ENCODE measurements at places on chromosomes 11 and 22.

DNA sequence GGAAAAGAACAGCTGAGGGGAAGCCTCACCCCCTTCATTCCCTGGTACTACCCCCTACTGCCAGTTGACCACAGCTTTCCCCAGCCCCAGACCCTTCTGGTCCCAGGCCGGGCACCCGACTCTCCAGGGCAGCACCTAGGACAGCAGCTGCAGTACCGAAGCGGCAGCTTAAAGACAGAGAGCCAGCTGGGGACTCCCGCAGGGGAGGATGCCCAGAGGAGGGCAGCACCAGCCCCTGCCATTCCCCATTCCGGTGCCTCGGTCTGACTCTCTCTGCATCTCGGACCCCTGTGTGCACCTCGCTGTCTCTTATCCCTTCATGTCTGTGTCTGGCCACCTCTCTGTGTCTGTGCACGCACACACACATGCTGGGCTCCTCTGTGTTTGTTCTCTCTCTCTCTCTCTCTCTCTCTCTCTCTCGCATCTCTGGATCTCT, 9.4 kb downstream of the IGSF9B start:
- DNase-seq, result peak; percentile 47

- DNase-seq, result no peak
These were observed 13.9 kb downstream of the DUSP8 start for GRCh38 chr11:1557904-1558774.

DNA sequence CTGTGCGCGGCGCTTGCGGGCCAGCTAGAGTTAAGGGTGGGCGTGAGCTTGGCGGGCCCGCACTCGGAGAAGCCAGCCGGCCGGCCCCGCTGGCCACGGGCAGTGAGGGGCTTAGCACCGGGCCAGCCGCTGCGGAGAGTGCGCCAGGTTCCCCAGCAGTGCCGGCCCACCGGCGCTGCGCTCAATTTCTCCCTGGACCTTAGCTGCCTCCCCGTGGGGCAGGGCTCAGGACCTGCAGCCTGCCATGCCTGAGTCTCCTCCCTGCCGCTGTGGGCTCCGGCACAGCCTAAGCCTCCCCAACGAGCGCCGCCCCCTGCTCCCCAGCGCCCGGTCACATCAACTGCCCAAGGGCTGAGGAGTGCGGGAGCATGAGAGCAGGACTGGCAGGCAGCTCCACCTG, 5.2 kb upstream of the PES1 start:
- no peak for DNase-seq

DNA sequence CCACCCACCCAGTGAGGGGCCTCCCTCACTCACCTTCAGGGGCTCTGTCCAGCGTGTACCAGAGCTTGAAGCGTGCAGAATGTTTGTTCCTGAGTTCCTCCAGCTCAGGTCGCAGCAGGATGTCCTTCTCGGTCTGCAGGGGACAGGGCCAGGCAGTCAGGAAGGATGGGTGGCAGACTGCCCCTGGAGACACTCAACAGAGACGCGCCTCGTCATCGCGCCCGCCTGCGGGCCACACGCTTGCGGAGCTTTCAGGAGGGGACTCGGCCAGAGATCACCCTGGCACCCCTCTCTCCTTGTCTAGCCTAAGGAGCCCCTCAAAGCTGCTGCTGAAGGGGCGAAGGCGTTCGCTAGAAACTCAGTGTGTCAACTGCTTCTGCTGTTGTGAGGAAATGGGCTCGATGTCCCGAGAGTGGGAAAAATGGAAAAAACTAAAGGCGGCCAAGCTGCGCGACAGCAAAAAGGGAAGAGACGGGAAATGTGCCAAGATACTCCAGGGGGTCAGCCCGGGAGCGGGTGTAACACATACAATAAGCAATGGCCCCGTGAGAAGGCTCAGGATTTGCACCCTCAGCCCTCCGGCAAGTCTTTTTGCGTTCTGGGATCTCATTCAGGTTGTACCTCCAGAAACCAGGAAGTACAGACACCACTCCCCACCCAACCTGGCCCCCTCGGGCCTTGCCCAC, 9.2 kb upstream of the POLDIP3 start:
- no peak for DNase-seq

DNA sequence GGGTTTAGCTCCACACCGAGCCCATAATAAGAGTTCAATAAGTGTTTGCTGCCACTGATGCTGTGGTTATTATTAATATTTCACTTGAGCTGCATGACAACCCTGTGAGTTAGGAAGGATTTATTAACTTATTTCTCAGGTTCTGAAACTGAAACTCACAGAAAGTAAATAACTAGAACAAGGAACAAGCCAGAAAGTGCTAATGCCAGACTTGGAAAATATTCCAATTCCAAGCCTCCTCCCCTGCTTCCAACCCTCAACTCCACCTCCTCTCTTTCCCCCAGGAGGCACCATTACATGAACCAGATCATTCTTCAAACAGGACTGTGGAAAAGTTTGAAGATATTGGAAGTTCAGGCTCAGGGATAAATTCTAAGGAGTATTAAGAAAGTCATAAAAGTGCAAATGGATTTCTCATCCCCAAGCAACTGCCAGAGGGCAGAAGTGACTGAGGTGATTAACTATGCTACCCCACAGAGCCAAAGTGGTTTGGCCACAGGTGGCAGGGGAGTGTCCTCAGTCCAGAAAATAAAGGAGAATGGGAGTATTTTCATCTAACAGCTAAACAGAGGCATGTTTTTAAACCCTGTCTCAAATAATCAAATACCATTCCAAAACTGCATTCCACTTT, 3.2 kb upstream of the FJX1 start:
- no peak for DNase-seq

DNA sequence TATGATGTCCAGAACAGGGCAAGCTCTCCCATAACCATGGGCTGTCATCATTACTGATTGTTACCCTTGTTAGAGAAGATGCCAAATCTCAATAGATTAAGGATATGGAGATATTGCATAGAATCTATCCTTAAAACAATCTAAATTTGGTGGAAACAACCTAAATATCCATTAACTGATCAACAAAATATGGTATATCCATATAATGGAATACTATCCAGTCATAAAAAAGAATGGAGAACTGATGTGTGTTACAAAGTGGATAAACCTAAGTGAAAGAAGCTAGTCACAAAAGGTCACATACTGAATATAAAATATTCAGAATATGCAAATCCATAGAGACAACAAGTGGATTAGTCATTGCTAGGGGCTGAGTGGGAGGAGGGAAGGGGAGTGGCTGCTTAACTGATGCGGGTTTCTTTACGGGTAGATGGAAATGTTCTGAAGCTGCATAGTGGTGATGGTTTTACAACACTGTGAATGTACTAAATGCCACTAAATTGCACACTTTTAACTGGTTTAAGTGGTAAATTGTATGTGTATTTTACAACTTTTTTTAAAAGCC, 36.1 kb upstream of the SMCO4 start:
- no peak for DNase-seq

GRCh38 chr11:110077831-110078325, 15.3 kb upstream of the ZC3H12C start:
- DNase-seq, result no peak

DNA sequence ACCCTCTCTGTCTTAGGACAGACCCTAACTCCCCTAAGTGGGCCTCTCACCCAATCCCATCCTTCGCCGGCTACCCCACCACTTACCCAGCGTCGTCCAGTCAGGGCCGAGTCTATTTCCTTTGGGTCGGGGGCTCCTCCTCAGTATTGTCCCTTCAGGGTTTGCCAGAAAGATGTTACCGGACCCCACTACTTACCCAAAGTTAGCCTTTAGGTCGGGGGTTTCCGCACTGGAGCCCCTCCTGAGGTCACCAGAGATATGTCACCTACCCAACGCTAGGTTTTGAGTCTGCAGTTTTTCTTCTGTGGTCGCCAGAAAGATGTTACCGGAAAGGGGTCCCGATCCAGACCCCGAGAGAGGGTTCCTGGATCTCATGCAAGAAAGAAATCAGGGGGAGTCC, 17.9 kb upstream of the B4GALNT4 start:
- no peak for DNase-seq

- DNase-seq, result no peak
These were observed 10.5 kb downstream of the KIAA0930 start for GRCh38 chr22:45230026-45230721.

DNA sequence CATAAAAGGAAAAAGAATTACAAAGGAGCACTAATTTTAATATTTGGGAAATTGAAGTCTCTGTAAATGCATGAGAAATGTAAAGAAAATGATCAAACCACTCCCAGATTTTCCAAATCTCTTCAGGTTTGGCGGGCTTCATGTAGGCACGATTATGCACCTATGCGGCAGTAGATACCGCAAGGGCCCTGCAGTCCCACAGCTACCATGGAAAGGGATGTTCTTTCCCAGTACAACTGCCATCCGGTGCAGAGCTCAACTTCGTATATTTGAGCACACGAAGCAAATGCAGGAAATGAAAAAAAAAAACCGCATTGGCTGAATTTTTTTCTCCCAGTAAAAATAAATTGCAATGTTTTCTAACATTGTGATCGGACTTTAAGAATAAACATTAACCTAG, 1.4 kb downstream of the SLC17A6 start:
- no peak for DNase-seq

GRCh38 chr22:28771195-28771791, 1.2 kb upstream of the CCDC117 start:
- no peak for DNase-seq

- no peak for DNase-seq
These were observed 572.9 kb downstream of the NTM start for GRCh38 chr11:131943295-131943694.

DNA sequence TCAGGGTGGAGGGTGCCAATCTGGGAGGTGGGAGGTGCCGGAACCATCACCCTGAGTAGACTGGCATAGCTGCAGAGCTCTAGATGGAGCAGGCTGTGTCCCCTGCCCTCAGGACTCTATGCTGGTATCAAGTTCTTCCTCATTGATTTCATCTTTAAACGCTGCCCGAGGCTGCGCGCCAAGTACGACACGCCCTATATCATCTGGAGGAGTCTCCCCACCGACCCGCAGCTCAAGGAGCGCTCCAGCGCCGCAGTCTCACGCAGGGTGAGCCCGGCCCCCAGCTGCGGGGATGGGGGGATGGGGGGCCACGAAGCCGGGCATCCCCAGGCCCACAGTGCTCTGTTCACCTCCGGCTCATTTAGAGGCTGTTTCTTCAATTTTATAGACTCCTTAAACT, 52.5 kb downstream of the GRAMD4 start:
- no peak for DNase-seq

DNA sequence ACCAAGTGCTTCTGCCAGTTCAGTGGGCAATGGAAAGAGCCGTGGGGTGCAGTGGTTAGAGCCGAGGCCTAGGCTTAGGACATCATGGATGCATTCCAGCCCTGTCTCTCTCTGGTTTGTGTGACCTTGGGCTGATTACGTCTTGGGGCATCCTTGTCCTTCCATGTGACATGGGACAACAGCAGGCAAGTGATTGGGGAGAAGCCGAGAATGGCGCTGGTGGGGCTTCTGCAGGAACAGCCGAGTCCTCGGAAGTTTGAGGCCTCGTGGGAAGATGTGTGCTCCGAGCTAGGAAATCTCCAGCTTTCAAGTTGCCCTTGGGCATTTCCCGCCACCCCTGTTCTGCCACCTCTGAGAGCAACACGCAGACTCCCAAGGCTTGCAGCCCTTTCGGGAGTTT, 16.6 kb downstream of the TSPAN18 start:
- no peak for DNase-seq

DNA sequence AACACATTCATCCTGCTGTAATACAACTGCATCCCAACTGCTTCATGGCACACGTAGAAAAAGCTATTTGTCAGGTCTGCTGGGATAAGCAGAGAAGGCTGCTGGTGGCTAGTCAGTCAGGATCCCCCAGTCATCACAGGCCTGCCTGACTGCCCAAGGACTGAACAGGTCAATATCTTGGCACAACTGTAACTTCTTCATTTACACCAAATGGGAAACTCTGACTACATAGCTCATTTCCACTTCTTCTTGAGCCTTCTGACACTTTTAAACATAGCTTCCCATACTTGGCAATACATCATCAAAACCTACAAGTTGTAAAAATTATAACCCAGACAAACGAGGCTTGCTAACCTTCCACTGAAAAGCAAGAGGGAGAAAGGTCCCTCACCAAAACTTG, 2.8 kb downstream of the TMEM9B start:
- DNase-seq, result no peak

GRCh38 chr11:8832571-8833260, 78.3 kb upstream of the AKIP1 start:
- no peak for DNase-seq

DNA sequence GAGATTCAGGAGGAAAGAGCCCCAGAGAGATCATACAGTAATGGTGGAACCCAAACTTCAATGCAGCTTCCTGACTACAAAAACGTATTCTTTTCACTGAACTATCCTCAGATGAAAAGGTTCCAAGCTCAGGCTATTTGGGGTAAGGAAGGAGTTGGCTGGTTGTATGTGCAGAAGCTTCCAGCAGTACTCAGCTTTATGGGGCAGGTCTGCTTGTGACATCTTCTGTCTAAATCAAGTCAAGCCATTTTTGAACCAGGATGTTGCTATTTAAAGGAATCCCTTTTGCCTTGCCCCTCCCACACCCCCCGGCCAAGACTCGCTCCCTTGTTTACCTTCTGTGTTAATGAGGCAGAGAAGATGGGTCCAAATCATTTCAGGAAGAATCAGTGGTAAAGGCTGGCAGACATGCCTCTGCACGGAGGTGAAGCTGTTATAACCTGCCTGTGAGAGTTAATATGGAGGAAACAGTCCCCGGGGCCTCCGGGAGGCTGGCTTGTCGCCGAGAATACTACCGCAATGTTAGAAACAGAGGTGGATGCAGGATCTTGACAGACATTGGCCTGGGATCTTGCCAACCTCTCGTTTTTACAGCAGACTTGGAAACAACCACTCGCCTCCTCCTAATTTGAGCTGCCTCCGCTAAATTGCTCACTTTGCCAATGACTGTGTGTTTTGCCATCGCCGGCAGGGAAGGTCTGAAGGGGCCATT, 45.4 kb downstream of the TIMP3 start:
- no peak for DNase-seq

GRCh38 chr11:104547996-104548661, 350.1 kb downstream of the CASP12 start:
- no peak for DNase-seq

- DNase-seq, result no peak
These were observed 174.8 kb downstream of the C11orf91 start for GRCh38 chr11:33525789-33526188.

GRCh38 chr11:60899046-60899936, 7.1 kb downstream of the PRPF19 start:
- DNase-seq, result no peak

GRCh38 chr11:117591316-117592039, 205.5 kb downstream of the DSCAML1 start:
- DNase-seq, result no peak

- DNase-seq, result no peak
These were observed 80.3 kb downstream of the ME3 start for GRCh38 chr11:86592047-86592591.

- DNase-seq, result no peak
These were observed at the start of gene MPPED2 for GRCh38 chr11:30586251-30587144. Gene MPPED2, minus strand, starts transcription at chr11:30586353. Its CDS starts 5,980 bp downstream, at chr11:30580373.

Measured in activated T-helper 1 cell treated with Interleukin-2 at 50 U/mL for 16 hours (primary cell).